Inflammatory macrophage treated with lipopolysaccharide for 1 hour (primary cell): ENCODE measurements at places on chromosomes 5 and 9.

DNA sequence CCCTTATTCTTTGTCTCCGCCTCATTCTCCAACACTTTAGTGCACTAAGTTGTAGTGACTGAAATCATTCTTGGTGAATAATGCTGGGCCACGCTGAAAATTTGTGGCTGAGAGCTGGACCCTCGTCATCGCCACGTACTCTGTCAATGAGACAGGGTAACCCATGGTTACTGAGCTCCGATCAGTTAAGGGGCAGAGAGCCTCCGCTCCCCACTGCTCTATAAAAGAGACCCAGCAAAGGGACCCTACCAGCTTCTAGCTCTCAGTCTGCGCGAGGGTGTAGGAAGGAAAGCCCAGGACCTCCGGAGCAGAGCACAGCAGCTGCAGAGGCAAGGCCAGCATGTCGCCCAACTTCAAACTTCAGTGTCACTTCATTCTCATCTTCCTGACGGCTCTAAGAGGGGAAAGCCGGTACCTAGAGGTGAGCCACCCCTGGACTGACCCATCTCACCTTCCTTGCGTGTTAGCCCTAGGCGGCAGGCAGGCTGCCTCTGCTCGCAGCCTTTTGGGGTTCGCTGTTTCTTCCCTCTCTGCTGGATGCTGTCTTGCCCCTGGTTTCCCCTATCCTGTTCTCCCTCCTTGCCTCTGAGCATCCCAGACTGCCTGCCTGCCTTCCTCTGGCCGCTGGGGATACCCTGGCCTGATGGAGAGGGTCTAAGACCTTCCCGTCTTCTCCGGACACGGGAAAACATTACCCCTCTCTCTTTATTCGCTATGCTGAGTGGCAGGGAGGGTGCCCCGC is at the start of gene CRHBP:
Gene CRHBP, plus strand, starts transcription at position 251 of the 742 bp plus-strand sequence. Its CDS starts 90 bp downstream, at position 341.
- DNase-seq: no peak

DNA sequence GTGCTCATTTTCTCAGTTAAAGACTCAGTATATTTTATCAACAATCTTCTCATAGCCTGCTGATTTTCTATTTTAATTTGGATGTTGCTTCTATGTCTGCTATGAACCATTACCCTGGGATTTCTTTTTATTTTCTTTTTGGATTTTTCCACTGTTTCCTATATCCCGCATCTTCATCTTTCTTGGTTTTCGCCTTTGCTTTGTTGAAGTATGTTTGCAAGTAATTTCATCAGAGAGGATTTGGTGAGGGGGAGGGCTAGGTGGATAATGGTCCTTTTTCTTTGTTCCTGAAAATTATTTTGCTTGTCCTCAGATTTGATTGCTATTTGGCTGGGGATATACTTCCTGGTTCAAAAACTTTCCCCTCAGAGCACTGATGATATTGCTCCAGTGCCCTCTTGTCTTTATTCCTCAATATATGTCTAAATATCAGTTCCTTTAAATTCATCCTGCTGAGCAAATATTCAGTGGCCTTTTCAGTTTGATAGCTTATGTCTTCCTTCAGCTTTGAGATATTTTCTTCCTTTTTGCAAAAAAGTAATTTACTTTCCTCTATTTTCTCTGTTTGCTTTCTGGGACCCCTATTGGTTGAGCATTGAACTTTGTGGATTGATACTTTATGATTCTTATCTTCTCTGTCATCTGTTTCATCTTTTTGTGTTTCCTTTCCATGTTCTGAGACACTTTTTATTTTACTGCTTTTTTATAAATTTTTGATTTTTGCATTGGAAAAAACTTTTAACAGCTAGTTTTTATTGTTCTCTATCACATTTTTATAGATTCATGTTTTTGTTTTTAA is 227.6 kb upstream of the ELL2 start:
- no peak for DNase-seq

GRCh38 chr5:143923634-143924266 is 111.8 kb downstream of the HMHB1 start:
- DNase-seq: no peak

- no peak for DNase-seq
Observed at GRCh38 chr5:116320486-116320885, 235.7 kb downstream of the COMMD10 start.

GRCh38 chr9:127264462-127265219 is at the start of gene GARNL3:
GARNL3 (plus strand) TSS chr9:127264774; CDS start chr9:127264878, 104 bp downstream.
- no peak for DNase-seq

- DNase-seq: no peak
Observed at GRCh38 chr5:57360871-57361270, 121.7 kb downstream of the ACTBL2 start.
